Activated naive CD4-positive, alpha-beta T cell (primary cell): ENCODE measurements at places on chromosomes 7 and 10.

- DNase-seq, result no peak
Observed at GRCh38 chr10:61071580-61071979, 127.6 kb upstream of the RHOBTB1 start.

- DNase-seq, result no peak
Observed at GRCh38 chr7:120990468-120991118, 2.1 kb downstream of the CPED1 start.

DNA sequence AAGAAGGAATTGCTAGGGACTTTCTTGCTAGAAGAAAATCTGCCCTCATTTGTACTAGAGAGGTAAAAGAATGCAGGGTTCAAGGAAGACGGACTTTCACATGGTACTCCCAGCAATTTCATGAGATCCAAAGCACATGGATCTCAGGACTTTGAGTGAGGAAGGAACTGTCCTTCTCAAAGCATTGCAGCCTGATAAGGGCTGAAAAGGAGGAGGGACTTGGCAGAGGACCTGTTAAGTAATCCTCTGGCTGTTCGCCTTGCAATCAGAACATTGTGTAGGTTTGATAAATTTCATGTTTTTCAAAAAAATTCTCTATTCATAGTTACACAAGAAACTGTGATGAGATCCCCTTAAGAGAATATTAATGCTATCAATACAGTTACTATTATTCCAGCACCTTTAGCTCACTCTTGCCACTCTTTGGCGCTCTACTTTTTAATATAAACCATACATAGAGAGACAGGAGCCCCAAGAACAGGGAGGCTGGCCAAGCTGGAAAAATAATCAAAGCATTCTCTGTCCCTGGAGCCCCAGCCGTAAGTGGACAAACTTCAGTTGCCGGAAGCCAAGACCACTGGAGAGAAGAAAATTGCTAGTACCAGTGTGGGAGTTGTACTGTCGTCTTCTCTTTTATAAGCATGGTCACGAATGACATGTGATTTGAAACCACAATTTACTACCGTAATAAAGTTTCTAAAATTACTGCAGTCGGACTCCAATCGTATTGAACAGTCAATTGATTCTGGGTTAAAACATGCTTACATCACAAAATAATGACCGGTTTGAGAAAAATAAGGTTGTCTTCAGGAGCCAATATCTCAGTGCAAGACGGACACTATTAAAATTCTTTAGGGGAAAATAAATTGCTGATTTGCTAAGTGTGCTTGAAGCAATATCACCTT, 424.4 kb downstream of the SDK1 start:
- no peak for DNase-seq

DNA sequence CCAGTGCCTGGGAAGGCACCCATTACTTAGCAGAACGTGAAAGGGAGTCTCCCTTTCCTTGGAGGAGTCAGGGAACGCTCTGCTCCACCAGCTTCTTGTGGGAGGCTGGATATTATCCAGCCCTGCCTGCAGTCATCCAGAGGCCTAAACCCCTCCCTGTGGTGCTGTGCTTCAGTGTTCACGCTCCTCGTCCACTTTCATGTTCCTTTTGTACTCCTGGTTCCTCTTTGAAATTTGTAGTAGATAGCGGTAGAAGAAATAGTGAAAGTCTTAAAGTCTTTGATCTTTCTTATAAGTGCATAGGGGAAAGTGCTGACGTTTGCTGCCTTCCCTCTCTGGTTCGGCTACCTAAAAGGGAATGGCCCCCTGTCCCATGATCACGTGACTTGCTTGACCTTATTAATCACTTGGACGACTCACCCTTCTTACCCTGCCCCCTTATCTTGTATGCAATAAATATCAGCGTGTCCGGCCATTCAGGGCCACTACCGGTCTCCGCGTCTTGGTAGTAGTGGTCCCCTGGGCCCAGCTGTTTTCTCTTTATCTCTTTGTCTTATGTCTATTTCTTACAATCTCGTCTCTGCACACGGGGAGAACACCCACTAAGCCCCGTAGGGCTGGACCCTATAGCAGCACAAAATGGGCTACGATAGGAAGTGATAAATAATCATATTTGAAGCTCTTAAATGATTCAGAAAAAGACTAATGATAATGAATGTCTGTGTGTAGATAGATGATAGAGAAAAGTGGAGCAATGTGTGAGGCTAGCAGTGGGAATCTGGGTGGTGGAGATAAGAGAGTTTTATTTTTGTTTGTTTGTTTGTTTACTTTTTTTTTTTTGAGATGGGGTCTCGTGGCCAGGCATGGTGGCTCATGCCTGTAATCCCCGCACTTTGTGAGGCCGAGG, 5.8 kb upstream of the ESYT2 start:
- no peak for DNase-seq

GRCh38 chr10:91707236-91707635, 74.4 kb upstream of the PPP1R3C start:
- DNase-seq, result no peak

DNA sequence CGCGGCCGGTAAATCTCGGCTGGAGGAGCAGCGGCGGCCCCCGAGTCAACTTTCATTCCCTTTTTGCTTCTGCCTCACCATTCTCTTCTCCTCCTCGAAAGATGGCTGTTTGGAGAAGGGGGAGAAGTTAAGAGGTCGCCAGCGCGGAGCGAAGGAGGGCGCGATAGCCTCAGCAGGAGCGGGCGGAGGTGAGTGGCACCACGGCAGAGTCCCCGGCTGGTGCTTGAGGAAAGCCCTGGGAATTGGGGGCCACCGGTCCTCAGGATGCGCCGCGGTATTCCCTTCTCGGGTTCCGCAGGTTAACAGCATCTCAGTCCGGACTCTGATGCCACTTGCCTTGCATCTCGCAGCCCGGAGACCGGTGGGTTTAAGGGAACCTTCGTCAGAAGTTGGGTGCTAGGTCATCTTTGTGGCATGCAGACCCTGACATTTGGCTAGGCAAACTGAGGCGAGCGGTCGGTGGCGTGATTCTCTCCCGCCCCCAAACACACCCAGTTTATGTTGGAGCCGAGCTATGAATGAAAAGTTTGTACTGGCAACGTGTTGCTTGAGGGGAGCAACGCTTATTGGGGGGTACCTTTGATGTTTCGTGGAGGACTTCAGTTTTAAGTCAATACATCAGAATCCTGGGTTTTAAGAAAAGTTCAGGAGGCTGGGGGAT, 59.5 kb upstream of the PRPS1L1 start:
- DNase-seq, result no peak
